Stomach (tissue), 19 donors: ENCODE measurements at places on chromosomes 2 and 18. TPM values are rescaled to one million over a fixed set of nuclear protein-coding genes. Genes with fewer than 3 reads are reported as not detected.

SCG2 gene
- 10.5 TPM for total RNA-seq

DNA sequence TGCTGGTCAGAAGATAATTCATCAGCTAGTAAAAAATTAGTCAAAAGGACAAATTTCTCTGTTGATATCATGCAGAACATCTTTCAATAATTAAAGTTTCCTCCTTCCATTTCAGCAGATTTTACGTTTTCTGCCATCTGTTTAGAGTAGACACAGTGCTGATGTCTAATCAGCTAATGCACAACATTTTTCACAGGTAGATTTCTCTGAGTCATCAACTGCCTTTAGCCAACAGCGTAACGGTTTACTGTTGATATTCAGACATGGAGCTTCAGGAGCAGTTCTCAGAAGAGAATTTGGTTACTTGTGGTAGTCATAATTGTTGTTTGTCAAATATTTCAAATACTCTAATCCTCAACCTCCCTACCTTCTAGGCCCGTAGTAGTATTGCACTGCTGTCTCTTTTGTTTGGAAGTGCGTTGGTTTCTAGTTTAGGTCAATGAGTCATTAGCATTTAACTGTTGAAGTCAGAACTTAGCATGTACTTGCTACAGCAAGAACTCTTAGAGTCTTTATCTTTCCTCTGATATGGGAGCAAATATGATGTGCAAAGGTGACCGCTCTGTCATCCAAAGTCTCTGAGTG lies 86.8 kb upstream of the TFPI start:
- DNase-seq: no peak
- no peak overlapping the region for H3K27ac ChIP-seq
- H3K4me1 ChIP-seq: no peaks in the 10 kb centered on the region
- no peaks in the 10 kb centered on the region for H3K36me3 ChIP-seq
- no peaks in the 10 kb centered on the region for H3K27me3 ChIP-seq
- H3K4me3 ChIP-seq: no peak overlapping the region

DNA sequence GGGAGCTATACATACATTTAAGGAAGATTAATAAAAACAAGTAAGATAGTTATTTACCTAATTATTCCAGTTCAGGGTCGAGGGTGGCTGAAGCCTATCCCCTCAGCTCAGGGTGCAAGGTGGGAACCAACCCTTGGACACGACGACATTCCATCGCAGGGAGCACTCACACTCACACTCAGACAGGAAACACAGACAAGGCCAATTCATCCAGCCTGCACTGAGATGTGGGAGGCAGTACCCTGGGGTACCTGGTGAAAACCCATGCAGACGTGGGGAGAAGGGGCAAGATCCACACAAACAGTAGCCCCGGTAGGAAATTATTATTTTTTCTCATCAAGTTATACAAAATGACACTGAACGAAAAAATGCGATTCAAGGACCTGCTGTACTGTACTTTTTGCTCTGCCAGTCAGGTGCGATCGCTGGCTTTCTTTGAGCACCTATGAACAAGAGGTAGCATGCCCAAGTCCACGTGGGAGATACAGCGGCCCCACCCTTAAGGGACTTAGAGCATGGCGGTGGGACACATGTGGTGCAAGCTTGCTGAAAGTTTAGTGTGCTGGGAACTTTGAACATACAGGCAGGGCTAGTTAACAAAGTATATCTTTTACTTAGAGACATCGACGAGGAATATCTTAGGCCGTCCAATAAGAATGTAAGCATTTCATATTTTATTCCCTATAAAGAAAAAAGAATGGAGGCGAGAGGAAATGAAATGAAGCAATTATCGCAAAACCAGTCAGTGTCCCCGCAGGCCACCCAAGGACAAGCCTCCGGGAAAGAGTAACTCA lies 624 bp downstream of the METTL8 start:
- H3K4me1 ChIP-seq: peaks cover 19% of the 10 kb centered on the region
- peaks cover 19% of the 10 kb centered on the region for H3K36me3 ChIP-seq
- H3K27me3 ChIP-seq: no peaks in the 10 kb centered on the region
- peak; percentile 34 for DNase-seq
- H3K27ac ChIP-seq: peak overlapping the region; percentile 98

DNA sequence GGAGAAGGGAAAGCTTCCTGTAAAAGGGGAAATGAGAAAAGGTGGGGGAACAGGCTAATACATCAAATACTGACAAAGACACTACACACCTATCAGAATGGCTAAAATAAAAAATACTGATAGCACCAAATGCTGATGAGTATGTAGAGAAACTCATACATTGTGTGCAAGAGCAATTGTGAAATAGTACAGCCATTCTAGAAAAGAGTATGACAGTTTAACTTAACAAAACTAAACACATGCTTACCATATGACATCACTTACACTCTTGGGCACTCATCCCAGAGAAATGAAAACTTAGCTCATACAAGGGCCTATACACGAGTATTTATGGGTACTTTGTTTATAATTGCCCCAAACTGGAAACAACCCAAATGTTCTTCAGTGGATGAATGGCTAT lies 53.4 kb downstream of the ZNF638 start:
- no peak overlapping the region for H3K27ac ChIP-seq
- H3K4me1 ChIP-seq: no peaks in the 10 kb centered on the region
- H3K27me3 ChIP-seq: no peaks in the 10 kb centered on the region
- peaks cover 99% of the 10 kb centered on the region for H3K36me3 ChIP-seq
- no peak overlapping the region for H3K4me3 ChIP-seq

DNA sequence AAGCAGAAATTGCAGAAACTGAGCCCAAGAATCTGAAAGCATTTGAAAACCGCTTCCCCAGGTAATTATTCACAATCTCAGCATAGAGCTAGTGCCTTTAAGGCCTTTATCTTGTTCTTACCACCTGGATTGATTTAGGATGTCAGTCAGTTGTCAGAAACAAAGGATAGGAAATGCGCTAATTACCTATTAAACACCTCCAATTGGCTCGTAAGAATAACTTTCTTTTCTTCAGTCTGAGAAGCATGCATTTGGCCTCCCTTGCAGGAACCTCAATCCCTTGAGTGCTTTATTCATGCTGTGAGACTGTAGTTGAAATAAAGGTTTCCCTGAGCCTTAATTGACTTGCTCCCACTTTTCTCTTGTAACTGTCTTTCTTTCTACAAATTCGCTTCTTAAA lies 400.3 kb upstream of the LRATD1 start:
- H3K4me3 ChIP-seq: no peak overlapping the region
- no peak for DNase-seq
- H3K4me1 ChIP-seq: no peaks in the 10 kb centered on the region
- no peaks in the 10 kb centered on the region for H3K27me3 ChIP-seq
- H3K36me3 ChIP-seq: no peaks in the 10 kb centered on the region
- no peak overlapping the region for H3K27ac ChIP-seq
